Astrocyte (in vitro differentiated cells and primary cell): ENCODE measurements at places on chromosomes 7 and 10. TPM values are rescaled to one million over a fixed set of nuclear protein-coding genes. Genes with fewer than 3 reads are reported as not detected.

Gene ASB10
- total RNA-seq: not detected in 2 replicates

Gene GUSB
- total RNA-seq: 18.3 and 20.0 TPM in 2 replicates

Gene SCRN1
- 98.3 and 116 TPM in 2 replicates for total RNA-seq

- no peak overlapping the region for H3K27ac ChIP-seq
- no peak for DNase-seq
- H3K4me3 ChIP-seq: no peak overlapping the region
- H3K4me1 ChIP-seq: peaks cover 48% of the 10 kb centered on the region
- no peaks in the 10 kb centered on the region for H3K27me3 ChIP-seq
- H3K36me3 ChIP-seq: no peaks in the 10 kb centered on the region
Observed at GRCh38 chr10:122492999-122493481, 31.7 kb downstream of the HTRA1 start.

DNA sequence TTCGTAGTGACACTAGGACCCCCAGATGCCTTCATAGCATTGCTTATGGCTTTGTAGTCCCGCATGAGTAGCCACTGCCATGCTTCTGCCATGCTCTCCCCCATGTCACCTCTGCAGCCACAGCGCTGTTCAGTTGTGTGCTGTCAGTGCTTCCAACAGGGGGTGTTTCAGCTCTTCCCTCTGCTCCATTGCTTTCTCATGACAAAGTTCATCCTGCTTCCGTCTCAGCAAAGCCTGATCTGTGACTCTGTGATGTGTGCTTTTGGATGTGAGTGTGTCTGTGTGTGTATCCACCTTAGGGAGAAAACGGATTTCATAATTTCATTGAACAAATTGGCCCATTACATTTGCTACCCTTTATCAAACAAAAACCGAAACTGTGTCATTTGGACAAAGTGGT lies 134.9 kb upstream of the SAMD8 start:
- H3K36me3 ChIP-seq: peaks cover 16% of the 10 kb centered on the region
- no peak overlapping the region for H3K4me3 ChIP-seq
- no peaks in the 10 kb centered on the region for H3K27me3 ChIP-seq
- H3K4me1 ChIP-seq: no peaks in the 10 kb centered on the region
- H3K27ac ChIP-seq: no peak overlapping the region

GRCh38 chr10:66151346-66151745 lies 774.5 kb upstream of the LRRTM3 start:
- H3K4me3 ChIP-seq: no peak overlapping the region
- no peak overlapping the region for H3K27ac ChIP-seq
- H3K27me3 ChIP-seq: no peaks in the 10 kb centered on the region

GRCh38 chr10:13396369-13396768 lies 48.3 kb upstream of the SEPHS1 start:
- H3K27me3 ChIP-seq: peaks cover 3% of the 10 kb centered on the region
- no peak overlapping the region for H3K4me3 ChIP-seq
- DNase-seq: no peak
- no peak overlapping the region for H3K27ac ChIP-seq

- H3K36me3 ChIP-seq: no peaks in the 10 kb centered on the region
- H3K27me3 ChIP-seq: no peaks in the 10 kb centered on the region
- H3K27ac ChIP-seq: no peak overlapping the region
Observed at GRCh38 chr7:90613088-90613498, 17.0 kb downstream of the CDK14 start.

DNA sequence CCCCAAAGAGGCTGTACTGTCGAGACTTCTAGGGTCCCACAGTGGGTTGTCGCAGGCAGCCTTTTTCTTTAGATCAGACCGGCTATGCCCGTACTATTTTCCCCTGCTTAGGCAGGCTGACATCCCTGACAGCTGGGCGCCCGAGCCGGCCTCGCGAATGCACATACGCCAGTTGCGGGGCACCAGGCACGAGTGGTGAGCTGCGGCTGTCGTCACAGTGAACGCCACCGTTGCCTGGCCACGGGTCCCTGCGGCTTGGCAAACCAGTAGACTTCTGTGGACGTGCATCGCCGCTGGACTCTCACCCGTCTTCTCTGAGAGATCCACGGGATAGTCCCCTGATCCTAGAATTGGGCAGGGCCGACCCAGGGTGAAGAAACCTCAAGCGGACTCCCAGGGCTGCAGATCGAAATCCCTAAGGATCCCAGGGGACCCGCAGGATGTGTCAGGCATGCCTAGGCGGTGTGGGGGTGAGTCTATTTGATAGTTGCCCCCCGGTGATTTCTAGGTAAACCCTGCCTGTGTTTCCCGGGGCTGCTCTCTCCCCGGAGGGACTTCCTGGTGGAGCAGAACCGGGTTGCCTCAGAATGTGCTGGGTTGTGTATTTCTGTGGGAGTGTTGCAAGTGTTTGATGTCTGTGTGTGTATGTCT lies 33.0 kb upstream of the ZNF273 start:
- H3K4me1 ChIP-seq: no peaks in the 10 kb centered on the region
- no peaks in the 10 kb centered on the region for H3K36me3 ChIP-seq
- no peak overlapping the region for H3K4me3 ChIP-seq

DNA sequence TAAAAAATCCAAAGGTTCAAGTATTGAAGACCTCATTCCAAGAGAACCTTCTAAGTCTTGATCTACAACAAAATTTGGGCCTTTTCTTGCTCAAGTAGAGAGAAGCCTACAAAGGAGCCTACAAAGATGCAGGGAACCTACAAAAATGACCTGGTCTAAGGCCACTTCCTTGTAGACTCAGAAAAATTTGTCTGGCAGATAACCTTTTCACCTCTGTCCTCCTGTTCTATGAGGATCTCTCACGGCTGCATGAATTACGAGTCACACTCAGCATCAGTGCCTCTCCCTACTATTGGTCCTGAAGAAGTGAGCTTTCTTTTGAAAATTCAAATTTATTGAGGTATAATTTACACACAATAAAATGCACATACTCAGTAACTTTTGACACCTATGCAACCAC lies 29.3 kb downstream of the CCNJ start:
- DNase-seq: no peak
- H3K27me3 ChIP-seq: no peaks in the 10 kb centered on the region
- no peaks in the 10 kb centered on the region for H3K4me1 ChIP-seq

- peaks cover 24% of the 10 kb centered on the region for H3K4me1 ChIP-seq
- H3K4me3 ChIP-seq: no peak overlapping the region
- no peaks in the 10 kb centered on the region for H3K27me3 ChIP-seq
Observed at GRCh38 chr7:77413128-77413527, 3.0 kb downstream of the GSAP start.

- H3K36me3 ChIP-seq: peaks cover 29% of the 10 kb centered on the region
- no peak overlapping the region for H3K4me3 ChIP-seq
- no peak for DNase-seq
- H3K27me3 ChIP-seq: no peaks in the 10 kb centered on the region
Observed at GRCh38 chr10:5751601-5752253, 61.5 kb downstream of the GDI2 start.

DNA sequence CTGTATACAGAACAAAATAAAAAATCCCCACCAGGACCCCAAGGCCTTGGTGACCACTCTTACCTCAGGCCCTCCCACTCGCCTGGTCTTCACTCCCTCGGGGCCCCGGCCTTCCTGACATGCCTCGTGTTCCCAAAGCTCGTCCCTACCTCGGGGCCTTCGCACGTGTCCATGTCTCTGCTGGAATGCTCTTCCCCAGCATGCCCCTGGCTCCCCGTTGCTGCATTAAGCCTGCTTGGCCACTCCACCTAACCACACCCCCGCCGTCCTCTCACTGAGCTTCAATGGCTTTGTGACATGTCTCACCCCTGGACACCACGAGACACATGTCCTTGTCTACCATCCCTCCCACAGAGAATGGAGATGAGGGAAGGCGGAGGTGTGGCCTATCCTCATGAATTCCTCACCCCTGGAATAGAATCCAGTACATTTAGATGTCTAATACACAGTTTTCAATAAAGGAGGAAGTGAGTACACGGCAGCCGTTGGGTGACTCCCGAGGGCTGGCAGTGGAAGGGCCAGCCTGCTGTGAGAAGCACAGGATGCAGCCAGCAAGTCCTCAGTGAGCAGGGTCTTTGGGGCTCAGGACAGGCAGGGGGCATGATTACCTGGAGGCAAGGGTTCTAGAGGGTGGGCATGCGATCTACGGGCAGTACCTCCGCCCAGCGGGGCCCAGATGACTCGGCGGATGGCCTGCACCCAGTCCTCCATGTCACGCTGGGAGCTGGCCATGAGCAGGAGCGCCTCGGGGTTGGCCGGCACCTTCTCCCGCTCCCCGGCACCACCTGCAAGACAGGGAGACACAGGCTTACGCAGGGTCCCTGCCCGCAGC lies 125.7 kb downstream of the ARHGAP22 start:
- no peak overlapping the region for H3K4me3 ChIP-seq
- no peak for DNase-seq
- H3K4me1 ChIP-seq: no peaks in the 10 kb centered on the region
- no peak overlapping the region for H3K27ac ChIP-seq
- no peaks in the 10 kb centered on the region for H3K36me3 ChIP-seq

DNA sequence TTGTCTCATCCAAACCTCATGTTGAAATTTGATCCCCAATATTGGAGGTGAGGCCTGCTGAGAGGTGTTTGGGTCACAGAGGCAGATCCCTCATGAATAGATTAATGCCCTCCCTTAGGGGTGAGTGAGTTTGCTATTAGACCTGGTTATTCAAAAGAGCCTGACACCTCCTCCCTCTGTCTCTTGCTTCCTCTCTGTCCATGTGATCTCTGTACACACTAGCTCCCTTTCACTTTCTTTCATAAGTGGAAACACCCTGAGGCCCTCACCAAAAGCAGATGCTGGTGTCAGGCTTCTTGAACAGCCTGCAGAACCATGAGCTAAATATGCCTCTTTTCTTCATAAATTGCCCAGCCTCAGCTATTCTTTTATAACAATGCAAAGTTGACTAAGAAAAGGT lies 447.1 kb downstream of the MDFIC start:
- no peak overlapping the region for H3K4me3 ChIP-seq
- no peaks in the 10 kb centered on the region for H3K4me1 ChIP-seq
- no peaks in the 10 kb centered on the region for H3K27me3 ChIP-seq
- no peak overlapping the region for H3K27ac ChIP-seq
- H3K36me3 ChIP-seq: no peaks in the 10 kb centered on the region

- peaks cover 11% of the 10 kb centered on the region for H3K4me1 ChIP-seq
- no peak overlapping the region for H3K27ac ChIP-seq
- DNase-seq: no peak
- no peaks in the 10 kb centered on the region for H3K27me3 ChIP-seq
Observed at GRCh38 chr10:14536241-14537213, 205.8 kb upstream of the FRMD4A start.

GRCh38 chr10:31075434-31075833 lies 43.8 kb upstream of the ZNF438 start:
- H3K27me3 ChIP-seq: no peaks in the 10 kb centered on the region
- H3K4me3 ChIP-seq: no peak overlapping the region
- H3K4me1 ChIP-seq: peaks cover 41% of the 10 kb centered on the region
- peak; percentile 99 for DNase-seq
- H3K36me3 ChIP-seq: no peaks in the 10 kb centered on the region
